ENCODE measurements at places on chromosomes 16 and 17.

DNA sequence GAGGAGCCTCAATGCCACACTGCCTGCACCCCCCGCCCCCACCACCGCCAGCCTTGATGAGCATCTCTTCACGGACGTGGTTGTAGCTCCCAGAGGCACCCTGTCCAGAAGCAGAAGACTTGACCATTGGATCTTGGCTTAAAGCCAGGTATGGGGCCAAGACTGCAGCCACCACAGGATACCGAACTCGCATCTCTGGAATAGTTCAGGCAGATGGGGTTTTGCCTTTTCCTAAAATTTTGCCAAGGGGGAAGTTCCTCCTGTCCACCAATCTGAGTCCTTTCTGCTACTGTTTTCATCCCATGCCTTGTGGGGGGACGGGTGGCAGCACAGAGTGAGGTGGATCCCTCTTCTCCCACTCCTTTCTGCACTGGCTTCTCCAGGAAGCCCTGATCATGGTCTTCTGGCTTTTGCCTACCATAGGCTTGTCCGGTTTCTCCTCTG is 939 bp downstream of the CORO6 start:
- no peak for DNase-seq

GRCh38 chr17:48577330-48577945 is 712 bp downstream of the HOXB4 start:
- no peak for DNase-seq

DNA sequence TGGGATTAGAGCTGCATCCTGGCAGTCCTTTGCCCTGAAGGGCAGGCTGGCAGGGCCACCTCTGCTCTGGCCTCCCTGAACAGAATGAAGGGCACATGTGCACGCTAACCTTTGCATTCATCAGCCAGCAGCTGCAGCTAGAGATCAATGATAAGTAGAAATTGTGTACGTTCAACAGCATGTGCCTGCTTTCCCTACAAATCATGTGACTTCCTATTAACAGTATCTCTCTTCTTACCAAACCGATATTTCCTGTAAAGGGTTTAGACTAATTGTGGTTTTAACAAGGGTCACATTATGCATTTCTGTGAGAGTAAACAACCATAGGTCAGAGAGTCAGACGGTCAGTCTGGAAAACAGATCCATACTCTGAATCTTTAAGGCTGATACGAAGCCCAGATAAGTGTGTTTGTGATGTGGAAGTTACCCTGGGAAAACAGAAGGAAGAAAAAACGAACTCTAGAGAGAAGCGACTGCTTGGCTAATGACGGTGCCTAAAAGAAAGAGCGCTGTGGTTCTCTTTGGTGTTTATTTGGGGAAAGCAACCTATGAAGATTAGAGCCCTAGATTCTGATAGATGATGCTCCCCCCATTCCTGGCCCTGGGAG is 219.4 kb downstream of the MAF start:
- no peak for DNase-seq

- no peak for DNase-seq
Measured at GRCh38 chr16:72206299-72206698, 34.3 kb upstream of the PMFBP1 start.

- no peak for DNase-seq
Measured at GRCh38 chr16:67758966-67759365, 39.9 kb upstream of the GFOD2 start.

- DNase-seq: no peak
Measured at GRCh38 chr17:73119631-73120030, 27.1 kb upstream of the SLC39A11 start.

DNA sequence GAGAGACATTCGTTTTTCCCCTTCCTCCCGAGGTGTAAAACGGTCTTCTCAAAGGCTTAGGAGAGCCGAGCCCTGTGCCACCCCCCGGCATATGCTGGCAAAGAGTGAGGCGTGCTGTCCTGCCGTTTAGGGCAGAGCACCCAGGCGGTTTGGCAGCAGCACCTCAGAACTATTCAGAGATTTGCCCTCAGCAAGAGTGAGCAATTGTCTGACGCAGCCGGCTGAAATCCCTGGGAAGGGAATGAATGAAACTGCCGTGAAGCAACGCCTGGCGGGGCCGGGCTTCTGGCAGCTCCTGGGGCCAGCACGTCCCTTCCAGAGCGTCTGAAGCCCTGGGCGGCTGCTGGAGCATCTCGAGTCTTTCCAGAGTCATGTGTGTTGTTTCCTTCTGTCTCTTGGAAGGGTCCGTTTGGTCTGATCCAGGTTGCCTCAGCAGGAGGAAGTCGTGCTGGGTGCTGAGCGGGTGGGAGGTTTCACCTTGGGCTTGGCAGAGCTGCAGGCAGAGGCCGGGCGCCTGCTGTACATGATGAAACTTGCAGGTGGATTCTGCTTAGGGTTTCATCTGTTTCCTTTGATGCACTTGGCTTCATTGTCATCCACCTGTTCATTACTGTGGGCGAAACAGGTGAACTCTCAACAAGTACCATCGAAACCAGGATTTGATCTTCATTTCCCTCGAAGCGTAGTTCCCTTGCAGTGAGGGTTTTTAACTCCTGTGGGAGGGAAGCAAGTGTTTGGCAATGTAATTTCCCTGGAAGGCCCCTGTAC is 35.4 kb downstream of the TBCD start:
- no peak for DNase-seq

DNA sequence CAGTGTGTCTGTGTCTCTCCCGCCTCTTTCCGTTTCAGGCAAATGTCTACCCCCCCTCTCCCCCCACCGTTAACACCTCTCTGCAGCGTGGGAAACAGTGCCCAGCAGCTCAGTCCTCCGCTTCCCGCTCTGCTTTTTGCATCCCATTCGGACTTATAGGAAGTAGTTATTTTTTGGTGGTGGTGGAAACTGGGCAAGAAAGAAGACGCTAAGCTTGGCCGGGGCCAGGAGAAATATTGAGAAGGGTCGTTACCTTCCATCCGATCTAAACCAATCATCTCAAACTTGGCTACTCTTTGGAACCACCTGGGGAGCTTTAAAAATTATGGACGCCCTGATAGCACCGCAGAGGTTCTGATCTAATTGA is 499 bp upstream of the HLF start:
- DNase-seq: no peak

- no peak for DNase-seq
Measured at GRCh38 chr17:48644910-48645557, 18.9 kb upstream of the HOXB9 start.

GRCh38 chr16:14013571-14014283 is 57.4 kb upstream of the MRTFB start:
- no peak for DNase-seq

DNA sequence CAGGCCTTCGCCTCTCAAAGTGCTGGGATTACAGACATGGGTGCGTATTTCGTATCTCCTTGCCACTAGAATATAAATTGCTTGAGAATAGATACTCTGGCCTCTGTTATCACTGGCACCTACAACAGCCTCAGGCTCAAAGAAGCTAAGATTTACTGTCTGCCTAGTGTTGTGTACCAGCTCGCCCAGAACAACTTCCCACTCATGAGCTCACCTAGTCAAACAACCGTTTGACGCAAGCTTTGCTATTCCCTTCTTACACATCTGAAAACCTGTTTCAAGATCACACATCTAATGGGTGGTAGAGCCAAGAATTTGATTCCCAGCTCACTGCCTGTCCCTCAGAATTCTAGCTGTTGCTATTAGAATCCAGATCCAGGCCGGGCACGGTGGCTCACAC is 24.4 kb downstream of the MIS12 start:
- DNase-seq: no peak
